ENCODE measurements at places on chromosomes 16 and 17. TPM values are rescaled to one million over a fixed set of nuclear protein-coding genes. Genes with fewer than 3 reads are reported as not detected.

TSC2 gene
- 108 TPM for polyA plus RNA-seq

GRCh38 chr17:81447331-81447933, 52.2 kb downstream of the BAHCC1 start:
- no peak for DNase-seq

DNA sequence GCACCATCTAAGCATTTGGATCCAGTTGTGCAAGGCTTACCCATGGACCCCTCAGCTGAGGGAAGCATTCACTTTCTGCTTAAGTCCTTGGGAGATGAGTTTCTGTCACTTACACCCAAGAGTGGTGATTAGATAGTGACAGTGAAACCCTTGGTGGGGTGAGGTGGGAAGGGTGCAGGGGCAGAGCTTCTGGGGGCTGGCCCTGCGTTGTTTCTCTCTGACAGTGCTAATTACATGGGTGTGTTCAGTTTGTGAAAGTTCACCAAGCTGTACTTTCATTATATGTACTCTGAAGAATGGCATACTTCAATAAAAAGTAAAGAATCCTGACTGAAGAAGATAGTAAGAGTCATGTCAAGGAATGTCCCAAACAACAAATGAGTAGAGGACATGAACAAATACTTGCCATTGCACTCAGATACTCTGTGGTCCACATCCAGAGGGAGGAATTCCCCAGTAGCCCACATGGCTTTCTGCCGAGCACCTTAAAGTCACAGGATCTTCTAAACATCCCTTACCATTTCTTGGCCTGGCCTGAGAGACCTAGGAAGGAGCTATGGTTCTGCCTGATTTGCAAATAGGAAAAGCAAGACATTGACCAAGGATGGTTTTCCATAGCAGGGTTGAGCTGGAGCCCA, 8.4 kb downstream of the CHST6 start:
- no peak for DNase-seq

- DNase-seq = no peak
Measured at GRCh38 chr16:57196286-57196685, 10.2 kb downstream of the RSPRY1 start.

TVP23A gene
- polyA plus RNA-seq = 2.6 TPM

GRCh38 chr17:3894911-3895343, 2.1 kb upstream of the CAMKK1 start:
- no peak for DNase-seq

- DNase-seq = no peak
Measured at GRCh38 chr17:78995761-78996451, 13.7 kb downstream of the CANT1 start.

CDK3 gene
- 10.8 TPM for polyA plus RNA-seq

KRT23 gene
- 2.2 TPM for polyA plus RNA-seq

DNA sequence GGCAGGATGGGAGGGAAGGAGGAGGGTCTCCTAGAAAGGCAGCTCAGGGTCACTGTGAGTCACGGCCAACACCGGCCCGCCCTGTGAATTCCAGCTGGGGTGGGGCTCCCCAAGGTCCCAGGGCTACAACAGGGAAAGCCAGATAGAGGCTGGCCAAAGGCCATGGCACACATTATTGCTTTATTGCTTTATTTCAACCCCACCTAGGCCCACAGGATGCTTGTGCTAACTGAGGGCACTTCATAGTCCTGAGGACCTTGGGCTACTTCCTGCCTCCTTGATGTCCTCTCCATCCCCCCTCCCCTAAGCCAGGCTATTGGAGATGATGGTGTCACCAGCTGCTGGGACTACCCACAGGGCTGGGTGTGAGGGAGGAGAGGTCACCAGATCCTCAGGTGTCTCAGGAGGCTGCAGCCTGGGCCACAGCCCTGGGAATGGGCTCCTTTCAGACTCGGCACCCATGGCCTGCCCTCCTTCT, 26.1 kb downstream of the LRRC75A start:
- DNase-seq = no peak

DNA sequence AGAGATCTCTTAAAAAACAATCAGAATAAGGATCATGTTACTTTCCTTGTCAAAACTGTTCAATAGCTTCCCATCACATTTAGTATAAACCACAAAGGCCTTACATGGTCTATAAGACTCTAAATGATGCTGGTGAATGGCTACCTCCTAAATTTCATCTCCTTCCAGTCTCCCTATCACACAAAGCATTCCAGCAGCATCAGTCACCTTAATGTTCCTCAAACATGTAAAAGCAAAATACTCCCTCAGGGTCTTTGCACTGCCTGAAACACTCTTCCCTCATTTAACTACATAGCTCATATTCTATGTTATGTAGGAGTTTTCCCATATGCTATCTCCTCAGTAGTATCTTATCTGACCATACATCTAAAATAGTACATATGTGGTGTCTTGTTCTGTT, 53.5 kb upstream of the INTS2 start:
- no peak for DNase-seq

DNA sequence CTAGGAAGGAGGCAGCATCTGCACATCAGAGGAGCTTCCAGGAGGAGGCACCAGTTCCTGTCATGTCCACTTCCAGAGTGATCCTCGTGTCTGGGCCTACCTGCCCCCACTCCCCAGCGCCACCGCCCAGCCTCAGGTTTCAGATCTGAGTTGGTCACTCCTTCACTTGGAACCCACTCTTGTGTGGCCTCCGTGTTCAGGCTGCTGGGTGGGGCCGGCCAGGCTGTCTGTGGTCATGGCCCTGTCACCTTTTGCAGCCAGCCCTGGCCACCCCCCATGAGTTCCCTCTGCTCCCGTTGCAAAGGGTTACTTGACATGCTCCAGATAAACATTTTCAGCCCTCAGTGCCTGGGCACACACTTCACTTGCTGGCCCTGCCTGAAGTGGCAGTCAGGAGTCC, 26.6 kb upstream of the SPPL2C start:
- no peak for DNase-seq

GRCh38 chr16:78399384-78399783, 299.9 kb downstream of the WWOX start:
- no peak for DNase-seq

DNA sequence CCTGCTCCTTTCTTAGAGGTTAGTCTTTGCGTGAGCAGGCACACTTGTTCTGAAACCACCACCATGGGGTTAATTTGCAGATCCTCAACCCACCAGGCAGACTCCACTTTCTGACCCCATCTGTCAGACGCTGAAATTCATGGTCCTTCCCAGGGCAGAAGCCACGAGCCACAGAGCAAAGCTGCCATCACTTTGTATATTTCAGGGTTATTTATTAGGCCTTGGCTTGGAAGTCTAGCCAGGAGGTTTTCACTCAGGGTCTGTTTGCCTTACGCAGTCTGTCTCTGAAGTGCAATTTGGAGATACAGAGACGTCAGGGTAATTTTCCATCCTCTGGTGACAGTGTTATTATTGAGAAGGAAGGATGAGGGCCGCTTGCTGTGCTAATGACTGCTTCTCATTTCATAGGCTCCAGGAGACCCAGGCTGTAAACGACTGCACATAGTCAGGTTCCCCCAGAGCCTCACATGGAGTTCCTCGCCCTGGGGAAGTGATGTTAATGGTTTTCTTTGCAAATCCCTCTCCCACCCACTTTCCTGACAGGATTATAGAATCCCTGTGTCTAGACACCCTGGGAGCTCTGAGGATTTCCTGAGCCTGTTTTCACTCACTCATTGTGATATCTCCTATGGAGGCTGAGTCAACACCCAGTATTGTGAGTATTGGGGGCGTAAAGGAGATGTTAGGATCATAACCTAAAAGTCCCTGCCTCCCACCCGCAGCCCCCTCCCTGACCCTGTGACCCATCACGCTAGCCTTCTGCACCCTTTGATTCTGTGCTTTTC, 269.0 kb downstream of the ABCC12 start:
- DNase-seq = no peak

MVP gene
- 22.6 TPM for polyA plus RNA-seq

DNA sequence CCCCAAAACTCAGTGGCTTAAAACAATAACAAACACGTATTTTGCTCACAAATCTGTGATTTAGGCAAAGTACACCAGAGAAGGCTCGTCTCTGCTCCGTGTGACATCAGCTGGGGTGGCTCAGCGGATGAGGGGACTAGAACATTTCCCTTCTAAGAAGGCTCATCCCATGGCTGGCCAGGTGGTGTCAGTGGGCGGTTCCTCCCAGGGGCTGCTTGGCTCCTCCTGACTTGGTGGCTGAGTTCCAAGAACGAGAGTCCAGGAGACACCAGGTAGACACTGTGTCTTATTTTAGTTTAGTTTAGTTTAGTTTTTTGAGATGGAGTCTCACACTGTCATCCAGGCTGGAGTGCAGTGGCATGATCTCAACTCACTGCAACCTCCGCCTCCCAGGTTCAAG, 5.6 kb upstream of the CHMP6 start:
- DNase-seq = no peak

- no peak for DNase-seq
Measured at GRCh38 chr17:20264996-20265395, 202.3 kb downstream of the LGALS9B start.

ITGB3 gene
- polyA plus RNA-seq = 20.8 TPM

DNA sequence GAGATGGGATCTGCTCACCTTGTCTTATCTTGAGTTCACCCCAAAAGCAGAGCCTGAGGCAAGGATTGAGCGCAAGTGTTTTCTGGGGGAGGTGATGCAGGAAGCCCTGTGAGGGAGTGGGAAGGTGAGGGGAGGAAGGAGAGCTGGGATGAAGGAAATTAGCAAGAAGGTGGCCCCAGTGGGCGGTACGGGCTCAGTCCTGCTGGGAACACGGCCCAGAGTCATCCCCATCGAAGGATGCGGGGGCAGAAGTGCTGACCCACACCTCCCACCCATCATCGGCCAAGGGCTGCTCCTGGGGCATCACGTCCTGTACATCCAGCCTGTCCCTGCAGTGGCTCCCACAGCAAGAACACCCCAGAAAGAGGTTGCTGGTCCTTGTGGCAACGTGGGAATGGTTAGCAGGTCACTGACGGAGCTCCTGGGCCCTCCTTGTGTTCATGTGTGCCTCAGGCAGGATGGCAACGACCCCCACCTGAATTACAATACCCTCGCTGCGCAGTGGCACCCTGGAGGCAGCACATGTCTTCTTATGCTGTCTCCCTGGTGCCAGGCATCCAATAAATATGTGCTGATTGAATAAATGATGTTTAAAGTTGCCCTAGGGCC, 18.2 kb downstream of the C16orf95 start:
- DNase-seq = no peak

- DNase-seq = no peak
Measured at GRCh38 chr16:30903596-30903995, 7.2 kb downstream of the CTF1 start.

MAZ gene
- polyA plus RNA-seq = 320 TPM

DNA sequence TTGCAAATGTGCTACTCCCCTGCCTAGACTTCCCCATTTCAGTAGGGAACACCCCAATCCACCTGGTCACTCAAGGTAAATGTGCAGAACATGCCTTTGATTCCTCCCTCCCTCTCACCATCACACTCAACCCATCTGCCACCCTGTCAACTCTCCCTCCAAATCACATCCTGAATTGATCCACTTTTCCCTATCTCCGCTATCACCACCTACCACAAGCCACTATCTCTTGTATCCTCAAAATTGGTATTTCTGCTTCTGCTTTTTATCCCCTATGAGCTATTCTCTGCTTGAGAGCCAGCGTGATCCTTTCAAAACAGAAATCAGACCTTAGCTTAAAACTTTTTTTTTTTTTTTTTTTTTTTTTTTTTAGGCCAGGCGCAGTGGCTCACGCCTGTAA, 5.4 kb upstream of the NOL11 start:
- DNase-seq = no peak

DNA sequence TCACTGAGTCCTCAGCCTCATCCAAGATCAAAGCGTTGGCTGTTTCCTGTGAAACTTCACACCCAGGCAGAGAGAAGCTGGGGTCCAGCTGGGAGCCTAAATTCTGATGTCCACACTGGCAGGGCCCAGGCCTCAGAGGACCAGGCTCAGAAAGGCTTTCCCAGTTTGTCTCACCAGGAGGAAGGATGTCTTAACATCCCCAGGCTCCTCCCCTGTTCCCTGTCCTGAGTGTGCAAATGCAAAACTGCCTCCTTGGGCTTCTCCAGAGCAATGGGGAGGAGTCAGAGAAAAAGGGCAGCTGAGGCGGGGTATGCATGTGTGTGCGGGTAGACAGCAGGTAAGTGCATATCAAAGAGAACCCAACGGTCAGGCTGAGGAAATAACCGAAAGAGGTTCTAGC, 45.7 kb downstream of the CUEDC1 start:
- no peak for DNase-seq

- no peak for DNase-seq
Measured at GRCh38 chr16:20214401-20214800, 112.9 kb downstream of the GP2 start.

GRCh38 chr16:14500791-14501190, 129.3 kb downstream of the PARN start:
- no peak for DNase-seq

GRCh38 chr17:4751932-4752331, 12.2 kb upstream of the CXCL16 start:
- no peak for DNase-seq

- DNase-seq = no peak
Measured at GRCh38 chr17:36198831-36199465, 2.4 kb upstream of the CCL3L1 start.

DNA sequence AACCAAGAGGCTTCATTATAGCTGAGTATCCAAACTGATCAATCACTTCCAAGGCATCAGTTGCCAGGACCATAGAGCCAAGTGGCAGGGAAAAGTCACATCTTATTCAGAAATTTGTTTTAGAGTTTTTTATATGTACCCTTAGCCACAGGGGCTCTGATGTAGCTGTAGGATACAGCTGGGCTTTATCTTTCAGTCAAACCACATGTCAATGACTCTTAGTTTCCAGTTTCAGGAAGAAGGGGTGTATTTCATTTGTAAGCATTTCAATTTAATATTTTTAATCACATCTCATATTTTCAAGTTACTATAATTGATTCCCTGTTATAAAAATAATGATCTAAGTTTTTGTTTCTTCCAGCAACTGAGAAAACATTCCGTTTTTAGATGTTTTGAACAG, 2.9 kb upstream of the FLCN start:
- no peak for DNase-seq

DNA sequence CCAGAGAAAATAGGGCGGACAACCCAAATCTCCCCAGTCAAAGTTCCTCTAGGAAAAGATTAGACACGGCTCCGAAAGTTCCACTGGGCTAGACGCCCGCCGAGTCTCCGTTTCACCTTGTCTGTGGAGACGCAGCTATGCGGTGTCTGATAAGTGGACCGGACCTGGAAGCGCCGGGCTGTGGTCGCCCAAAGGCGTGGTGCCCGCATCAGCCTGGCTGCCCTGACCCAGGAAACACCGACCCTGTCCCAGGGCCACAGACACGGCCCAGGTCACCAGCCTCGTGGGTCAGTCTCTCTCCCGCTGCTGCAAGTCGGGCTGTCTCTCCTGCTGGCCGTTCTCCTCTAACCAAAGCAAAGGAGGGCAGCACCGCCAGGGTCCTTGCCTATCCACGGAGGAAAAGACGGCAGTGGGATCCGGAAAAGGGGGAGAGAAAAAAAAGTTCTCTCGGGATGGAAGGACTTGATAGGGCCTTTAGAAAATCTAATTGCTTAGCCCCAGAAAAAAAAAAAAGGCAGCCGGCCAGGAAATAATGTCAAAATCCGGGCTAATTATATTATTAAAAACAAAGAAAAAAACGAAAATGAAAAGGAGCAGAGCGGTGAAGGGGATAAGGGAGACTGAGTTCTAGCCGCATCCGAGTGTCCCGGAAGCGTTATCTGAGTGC, 13.9 kb upstream of the FOXF1 start:
- no peak for DNase-seq

Data from right renal cortex interstitium (tissue), 3 donors.